ENCODE measurements at places on chromosomes 7 and 10.

DNA sequence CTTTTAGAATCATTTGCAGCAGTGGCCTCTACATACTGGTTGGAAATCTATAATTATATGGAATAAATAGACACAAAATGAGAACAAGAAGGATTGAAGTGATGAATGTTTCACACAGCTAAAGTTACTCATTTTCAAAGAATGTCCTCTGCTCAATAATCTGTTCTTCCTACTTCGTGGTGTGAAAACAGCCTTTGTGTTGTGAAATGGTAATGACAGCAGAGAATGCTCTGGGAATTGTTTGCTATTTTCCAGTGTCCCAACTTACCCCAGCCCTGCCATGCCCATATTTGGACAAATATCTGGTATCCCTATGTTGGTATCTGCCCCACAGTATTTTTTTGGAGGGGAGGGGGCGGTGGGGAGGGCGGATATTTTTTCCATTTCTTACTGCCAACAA, 130.4 kb downstream of the GLI3 start:
- no peak for DNase-seq

DNA sequence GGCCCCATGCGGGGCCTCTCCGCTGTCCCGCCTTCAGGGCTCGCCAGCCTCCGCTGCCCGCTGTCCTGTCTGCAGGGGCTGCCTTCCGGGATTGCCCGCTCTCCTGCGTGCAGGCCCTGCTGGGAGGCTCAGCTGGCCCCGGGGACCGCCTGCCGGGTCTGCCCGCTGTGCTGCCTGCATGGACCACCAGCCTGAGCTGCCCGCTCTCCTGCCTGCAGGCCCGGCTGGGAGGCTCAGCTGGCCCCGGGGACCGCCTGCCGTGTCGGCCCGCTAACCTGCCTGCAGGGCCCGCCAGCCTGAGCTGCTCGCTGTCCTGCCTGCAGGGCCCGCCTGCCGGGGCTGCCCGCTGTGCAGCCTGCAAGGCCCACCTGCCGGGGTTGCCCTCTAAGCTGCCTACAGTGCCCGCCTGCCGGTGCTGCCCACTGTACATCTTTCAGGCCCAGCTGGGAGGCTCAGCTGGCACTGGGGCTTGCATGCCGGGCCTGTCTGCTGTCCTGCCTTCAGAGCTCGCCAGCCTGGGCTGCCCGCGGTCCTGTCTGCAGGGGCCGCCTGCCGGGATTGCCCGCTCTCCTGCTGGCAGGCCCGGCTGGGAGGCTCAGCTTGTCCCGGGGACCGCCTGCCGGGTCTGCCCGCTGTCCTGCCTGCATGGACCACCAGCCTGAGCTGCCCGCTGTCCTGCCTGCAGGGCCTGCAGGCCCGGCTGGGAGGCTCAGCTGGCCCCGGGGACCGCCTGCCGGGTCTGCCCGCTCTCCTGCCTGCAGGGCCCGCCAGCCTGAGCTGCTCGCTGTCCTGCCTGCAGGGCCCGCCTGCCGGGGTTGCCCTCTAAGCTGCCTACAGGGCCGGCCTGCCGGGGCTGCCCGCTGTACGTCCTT, 165.1 kb downstream of the GLRX3 start:
- no peak for DNase-seq

DNA sequence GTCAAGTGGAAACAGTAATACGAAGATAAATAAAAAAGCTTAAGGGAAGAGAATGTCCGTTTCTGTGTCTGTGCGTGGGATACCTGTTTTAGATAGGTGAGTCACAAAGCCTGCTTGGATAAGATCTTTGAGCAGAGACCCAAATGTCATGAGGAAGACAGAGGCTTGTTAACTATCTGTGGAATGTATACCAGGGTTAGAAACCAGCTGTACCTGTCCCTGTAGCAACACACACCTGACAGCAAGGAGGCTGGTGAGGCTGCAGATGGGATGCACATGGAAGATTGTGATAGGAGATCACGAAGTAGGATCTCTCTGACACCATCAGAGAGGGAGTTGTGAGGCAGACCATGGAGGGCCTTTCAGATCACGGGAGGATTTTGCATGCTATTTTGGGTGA, 105.3 kb downstream of the ARHGAP21 start:
- no peak for DNase-seq

DNA sequence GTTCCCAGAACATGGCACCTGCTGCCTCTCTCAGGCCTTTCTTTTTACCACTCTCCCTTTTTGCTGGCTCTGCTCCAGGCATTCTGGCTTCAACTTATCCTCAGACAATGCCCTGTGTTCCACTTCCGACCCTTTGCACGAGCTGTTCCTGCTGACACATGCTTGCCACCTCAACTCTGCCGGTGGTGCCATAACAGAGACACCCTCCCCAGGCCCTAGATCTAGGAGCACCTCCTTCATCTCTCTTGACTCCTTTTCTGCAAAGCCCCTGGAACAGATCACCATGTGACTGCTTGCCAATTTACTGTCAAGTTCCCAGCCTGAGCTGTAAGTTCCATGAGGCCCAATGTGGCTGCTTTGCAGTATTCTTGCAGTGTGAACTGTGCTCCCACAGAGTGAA, 256.0 kb upstream of the MKI67 start:
- no peak for DNase-seq

DNA sequence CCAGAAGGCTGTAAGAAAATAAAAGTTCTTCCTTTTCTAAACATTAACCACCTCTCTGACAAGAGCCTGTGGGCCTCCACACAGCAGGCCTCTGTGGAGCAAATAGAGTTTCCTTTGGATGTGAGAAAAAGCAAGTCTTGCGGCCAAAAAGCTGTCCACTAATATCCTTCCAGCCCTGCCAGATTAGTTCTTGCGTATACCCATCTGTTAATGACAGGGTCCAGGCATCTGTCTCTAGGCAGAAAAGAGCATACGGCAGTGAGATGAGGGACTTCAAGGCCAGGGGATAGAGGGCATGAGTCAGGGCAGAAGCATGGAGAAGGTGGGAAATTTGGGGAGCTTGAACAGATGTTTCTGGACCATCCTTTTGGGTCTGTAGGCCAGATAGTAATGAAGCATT, 164.9 kb downstream of the NSUN6 start:
- no peak for DNase-seq

DNA sequence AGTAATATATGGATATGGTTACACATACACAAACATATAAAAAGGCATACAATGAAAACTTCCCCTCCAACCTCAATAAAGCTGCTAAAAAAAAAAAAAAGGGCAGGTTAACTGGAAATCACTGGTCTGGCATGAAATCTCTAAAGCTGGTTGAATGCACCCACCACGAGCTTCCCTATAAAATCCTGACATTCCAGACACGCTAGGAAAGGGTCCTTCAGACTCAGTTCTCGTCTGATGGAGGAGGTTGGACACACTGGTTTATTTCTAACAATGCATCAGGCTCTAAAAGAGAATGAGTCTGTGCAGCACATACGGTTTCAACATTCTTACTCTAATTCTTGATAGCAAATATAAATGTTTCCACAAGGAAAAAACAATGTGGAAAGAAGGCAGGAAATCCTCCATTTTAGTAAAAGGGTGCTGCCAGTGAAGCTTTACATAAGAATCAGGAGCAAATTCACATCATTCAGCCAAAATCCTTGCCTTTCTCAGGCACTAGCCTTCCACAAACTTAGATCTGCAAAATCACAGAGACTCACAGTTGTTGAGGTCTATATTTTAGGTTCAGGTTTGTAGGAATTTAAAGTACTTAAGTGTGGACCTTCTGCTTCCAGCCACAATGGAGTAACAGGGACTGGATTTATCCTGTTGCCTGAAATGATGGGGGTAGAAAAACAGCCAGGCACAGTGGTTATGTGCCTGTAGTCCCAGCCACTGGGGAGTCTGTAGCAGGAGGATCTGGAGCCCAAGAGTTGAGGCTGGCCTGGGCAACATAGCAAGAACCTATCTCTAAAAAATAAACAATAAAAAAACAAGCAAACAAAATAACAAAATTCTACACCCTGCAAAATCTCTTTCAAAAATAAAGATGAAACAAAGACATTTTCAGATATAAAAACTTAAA, 73.5 kb downstream of the CYTH3 start:
- no peak for DNase-seq

Measured in T1000 (cell line).